Pons (tissue), 1 donor: ENCODE measurements at places on chromosomes 11 and 22.

DNA sequence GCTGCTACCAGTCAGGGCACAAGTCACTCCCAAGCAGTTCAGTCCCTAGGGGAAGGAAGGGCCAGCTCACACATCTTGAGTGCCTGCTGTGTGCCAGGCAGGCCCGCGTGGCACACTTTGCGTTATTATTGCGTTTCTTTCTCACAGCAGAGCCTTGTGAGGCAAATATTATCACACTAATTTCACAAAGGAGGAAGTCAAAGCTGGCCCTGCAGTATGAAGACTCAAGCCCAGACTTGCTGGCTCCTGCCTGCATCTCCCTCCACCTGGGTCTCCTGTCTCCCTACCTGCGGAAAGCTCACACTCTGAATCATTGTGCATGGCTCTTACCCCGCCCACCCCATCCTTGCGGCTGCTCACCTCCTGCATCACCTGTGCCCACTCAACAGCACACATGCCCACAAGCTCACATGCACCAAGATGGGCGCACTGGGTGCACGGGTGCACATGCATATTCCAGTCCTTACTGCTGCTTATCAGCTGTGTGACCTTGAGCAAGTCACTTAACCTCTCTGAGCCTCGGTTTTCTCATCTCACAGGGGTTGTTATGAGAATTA is 31.7 kb upstream of the P2RY2 start:
- DNase-seq: no peak

GRCh38 chr11:120708511-120709183 is 197.1 kb downstream of the GRIK4 start:
- DNase-seq: no peak

DNA sequence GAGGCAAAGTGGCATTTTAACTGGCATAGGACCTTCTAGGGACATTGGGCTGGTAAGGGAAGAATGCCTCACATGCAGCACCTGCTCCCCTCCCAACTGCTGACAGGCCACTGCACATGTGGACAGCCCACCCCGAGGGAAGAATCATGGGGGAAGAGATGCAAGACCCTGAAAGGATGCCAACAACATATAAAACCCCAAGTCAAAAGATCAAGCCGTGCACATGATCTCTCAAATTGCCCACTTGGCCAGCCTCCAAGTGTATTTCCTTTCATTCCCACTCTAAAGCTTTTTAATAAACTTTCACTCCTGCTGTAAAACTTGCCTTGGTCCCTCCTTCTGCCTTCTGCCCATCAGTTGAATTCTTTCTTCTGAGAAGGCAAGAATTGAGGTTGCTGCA is 947.8 kb upstream of the CCDC90B start:
- no peak for DNase-seq

DNA sequence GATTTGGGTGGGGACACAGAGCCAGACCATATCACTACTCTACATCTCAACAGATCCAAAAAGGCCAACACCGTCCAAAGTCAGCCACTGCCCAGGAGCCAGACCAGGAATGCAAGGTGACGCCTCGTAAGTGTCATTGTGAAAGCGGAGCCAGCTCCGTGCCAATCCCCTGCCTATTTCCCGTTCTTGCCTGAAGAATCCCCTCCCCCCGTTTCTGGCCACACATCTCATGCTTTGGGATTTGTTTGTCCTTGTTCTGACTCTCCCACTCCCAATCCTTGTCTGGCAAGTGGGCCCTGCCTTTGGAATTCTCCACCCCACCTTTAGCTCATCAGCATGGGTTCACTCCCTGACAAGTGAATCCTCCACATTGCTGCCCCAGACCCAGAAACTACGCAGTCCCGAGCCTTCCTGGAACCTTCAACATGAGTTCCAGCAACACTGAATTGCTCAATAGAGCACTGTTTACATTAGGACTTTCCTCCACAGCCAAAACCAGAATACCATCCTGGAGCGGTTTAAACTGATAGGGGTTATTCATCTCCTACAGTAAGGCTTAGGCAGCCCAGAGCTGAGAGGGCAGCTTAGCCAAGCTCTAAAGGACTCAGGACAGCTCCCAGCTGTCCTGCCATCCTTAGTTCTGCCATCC is 6.0 kb upstream of the SLC35C1 start:
- no peak for DNase-seq

DNA sequence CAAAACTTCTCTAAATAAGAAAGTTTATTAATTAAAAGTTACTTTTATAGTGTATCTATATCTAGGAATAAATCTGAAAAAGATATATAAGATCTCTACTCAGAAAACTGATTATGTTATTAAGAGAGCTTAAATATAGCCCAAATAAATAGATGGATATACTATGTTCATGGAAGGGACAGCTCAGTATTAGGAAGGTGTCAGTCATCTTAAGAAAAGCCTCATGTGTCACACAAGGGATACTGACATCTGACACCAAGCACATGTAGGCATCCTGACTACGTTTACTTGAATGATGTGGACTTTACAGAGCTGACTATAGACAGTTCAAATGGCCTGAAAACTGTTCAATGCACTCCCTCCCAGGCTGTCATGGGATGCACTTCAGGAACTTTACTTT is 19.3 kb downstream of the PPARA start:
- no peak for DNase-seq

- no peak for DNase-seq
These were observed 8.0 kb upstream of the RRAS2 start for GRCh38 chr11:14366936-14367335.

DNA sequence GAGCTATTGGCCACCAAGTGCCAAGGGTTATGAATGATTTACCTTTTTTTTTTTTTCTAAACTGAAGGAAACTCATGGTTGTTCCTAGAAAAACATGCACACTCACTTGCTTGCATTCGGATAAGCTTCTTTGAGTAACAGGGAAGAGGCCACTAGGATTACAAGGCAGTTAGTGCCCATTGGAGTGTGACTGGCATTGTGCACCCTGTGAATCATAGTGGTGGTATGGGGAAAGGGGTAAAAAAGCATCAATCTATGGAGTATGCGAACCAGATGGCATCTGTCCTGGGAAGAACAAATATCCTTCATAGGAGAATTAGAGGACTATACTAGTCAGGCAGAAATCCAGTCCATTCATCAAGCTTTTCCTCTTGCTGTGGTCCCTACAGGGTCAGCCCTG is 24.2 kb downstream of the CD44 start:
- DNase-seq: no peak

DNA sequence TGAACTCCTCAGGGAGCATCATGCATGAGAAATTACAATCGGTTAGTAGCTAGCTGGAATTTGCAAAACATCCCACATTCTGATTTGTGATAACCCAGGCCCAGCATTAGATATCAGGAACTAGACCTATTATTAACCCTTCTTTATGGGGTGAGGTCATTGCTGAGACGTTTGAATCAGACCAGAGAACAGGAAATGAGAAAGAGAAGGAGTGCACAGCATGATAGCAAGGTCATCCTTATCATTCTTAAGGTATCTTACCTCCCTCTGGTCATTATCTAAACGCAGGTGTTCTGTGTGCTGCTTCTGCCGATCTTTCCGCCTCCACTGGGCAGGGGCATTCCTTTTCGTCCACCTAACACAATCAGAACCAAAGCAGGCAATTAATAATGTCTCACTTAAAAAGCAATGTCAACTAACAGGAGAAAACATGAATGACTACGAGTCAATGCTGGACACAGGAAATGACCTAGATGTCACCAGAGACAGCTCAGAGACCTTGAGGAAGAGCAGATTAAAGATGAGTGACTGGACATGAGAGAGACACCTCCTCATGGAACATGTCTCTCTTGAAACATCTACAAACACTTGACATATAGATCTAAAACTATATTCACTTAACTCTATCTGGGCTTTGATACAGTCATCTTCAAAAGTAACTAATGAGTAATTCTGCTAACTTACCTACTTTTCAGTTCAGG is 78.3 kb upstream of the SCUBE2 start:
- no peak for DNase-seq

GRCh38 chr11:41273908-41274307 is 185.5 kb downstream of the LRRC4C start:
- DNase-seq: no peak

GRCh38 chr11:32305460-32305859 is 129.9 kb downstream of the WT1 start:
- DNase-seq: no peak

DNA sequence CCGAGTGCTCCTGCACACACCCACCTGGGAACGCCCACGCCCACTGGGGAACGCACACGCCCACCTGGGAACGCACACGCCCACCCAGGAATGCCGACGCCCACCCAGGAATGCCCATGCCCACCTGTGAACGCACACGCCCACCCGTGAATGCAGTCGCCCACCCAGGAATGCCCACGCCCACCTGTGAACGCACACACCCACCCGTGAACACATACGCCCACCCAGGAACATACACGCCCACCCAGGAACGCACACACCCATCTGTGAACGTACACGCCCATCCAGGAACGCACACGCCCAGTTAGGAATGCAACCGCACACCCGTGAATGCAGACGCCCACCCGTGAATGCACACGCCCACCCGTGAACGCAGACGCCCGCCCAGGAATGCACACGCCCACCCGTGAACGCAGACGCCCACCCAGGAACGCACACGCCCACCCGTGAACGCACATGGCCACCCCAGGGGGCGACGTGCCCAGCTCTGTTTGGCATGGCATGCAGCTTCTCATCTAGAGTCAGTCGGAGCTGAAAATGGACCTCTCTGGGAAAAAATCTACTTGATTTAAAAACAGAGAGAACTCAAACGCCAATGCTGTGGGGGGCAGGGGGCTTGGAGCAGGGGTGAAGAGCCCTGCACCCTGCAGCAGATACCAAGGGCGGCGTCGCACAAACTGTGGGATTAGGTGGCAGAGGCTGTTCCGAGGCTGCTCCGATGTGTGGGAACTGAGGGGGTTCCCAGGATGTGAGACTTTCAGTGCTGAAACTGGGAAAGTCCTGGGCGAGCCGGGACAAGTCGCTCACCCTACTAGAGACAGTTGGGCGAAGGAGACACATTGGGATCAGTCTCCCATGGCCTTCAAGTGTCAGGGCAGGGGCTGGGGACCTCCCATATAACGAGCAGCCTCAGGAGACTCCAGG is 83.3 kb downstream of the MYEOV start:
- DNase-seq: no peak

- DNase-seq: no peak
These were observed 23.8 kb downstream of the TPBGL start for GRCh38 chr11:75264356-75264755.

DNA sequence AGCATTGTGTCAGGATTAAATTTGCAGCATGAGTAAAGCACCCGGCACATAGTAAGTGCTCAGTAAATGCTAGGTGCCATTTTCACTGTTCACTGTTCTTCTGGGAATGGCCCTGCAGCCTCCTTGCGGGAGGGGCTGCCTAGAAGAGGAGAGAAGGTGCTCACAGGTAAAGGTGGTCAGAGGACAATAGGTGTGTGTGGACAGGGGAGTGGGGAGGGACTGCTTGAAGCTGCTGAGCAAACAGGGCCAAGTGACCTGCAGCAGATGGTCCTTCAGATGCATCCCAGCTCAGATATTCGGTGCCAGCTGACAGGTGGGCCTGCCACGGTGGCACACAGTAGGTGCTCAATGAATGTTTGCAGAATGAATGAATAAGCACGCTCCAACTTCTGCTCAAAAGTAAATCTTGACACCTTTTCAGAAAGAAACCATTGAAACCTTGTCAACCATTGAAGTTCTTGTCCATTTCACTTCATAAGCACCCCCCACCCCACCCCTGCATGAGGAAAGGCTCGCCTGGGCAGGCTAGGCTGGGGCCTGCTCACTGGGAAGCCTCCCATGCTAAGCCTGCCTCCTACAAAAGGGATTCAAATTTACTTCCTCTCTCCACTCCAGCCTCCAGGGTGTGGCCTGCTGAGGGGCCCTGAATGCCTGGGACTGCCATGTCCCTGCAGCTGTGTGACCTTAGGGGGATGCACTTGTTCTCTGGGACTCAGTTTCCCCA is 1.6 kb downstream of the KIAA0930 start:
- no peak for DNase-seq

- DNase-seq: no peak
These were observed 447.0 kb upstream of the ARHGAP42 start for GRCh38 chr11:100240025-100240539.

GRCh38 chr11:73204711-73205121 is 13.4 kb upstream of the P2RY2 start:
- DNase-seq: peak; percentile 68

GRCh38 chr11:134074346-134074745 is 5.5 kb downstream of the JAM3 start:
- DNase-seq: no peak

DNA sequence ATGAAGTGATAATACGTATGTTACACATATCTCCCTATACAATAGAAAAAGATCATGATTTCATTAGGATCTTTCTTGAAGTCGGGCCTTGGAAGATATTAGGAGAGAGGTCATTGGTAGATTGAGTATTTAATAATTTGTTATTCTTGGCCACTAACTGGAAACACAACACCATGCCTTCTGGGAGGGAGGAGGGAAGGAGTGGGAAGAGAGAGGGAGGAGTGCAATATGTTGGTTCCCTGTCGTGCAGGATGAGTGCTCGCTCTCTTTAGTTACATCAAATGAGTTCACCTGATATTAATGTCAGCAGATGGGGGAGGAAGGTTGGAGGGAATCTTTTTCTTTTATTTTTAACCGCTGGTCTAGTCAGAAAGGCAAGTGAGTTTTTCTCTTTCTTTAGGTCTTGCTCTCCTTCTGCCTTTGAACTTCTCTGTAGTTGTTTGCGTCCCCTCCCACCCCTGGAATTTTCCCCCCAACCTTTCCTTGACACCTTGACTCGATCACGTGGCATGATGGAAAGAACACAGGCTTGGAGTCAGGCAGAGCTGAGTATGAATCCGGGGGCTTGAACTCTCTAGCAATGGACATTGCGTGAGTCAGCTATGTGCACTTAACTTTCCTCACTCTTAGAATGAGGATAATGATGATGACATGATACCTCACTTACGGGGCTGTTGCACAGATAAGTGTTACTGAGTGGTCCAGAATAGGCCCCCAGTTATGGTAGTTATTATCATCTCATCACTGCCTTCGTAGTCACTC is 6.2 kb downstream of the ADAMTS15 start:
- DNase-seq: no peak

GRCh38 chr11:88357323-88358039 is 19.9 kb upstream of the CTSC start:
- DNase-seq: no peak

DNA sequence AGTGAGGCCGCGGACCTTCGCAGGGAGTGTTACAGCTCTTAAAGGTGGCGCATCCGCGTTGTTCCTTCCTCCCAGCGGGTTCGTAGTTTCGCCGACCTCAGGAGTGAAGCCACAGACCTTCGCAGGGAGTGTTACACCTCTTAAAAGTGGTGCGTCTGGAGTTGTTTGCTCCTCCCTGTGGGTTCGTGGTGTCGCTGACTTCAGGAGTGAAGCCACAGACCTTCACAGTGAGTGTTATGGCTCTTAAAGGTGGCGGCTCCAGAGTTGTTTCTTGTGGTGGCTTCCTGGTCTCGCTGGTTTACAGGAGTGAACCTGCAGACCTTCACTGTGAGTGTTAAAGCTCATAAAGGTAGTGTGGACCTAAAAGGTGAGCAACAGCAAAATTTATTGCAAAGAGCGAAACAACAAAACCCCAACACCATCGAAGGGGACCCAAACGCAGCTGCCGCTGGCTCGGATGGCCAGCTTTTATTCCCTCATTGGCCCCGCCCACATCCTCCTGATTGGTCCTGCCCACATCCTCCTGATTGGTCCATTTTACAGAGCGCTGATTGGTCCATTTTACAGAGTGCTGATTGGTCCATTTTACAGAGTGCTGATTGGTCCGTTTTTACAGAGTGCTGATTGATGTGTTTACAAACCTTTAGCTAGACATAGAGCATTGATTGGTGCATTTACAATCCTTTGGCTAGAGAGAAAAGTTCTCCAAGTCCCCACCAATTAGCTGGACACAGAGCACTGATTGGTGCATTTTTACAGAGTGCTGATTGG is 1.2 kb upstream of the TMEM45B start:
- DNase-seq: no peak

- no peak for DNase-seq
These were observed 77.8 kb downstream of the CDKN1C start for GRCh38 chr11:2807801-2808241.
